Effector memory CD4-positive, alpha-beta T cell (primary cell): ENCODE measurements at places on chromosomes 6 and 20.

DNA sequence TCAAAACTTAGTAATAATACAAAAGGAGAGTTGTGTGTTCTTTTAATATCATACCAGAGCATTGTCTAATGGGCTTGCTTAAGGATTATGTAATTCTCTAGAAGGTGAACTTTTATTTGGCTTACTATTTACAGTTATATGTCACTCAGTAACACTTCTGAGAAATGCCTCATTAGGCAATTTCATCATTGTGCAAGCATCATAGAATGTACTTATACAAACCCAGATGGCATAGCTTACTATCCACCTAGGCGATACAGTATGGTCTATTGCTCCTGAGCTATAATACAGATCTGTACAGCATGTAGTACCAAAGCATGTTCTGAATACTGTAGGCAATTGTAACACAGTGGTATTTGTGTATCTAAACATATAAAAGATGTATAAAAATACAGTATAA lies 340.1 kb downstream of the PHF3 start:
- no peaks in the 10 kb centered on the region for H3K27me3 ChIP-seq
- no peak for DNase-seq
- no peaks in the 10 kb centered on the region for H3K36me3 ChIP-seq
- H3K27ac ChIP-seq: no peak overlapping the region
- H3K4me1 ChIP-seq: no peaks in the 10 kb centered on the region
- no peak overlapping the region for H3K4me3 ChIP-seq

DNA sequence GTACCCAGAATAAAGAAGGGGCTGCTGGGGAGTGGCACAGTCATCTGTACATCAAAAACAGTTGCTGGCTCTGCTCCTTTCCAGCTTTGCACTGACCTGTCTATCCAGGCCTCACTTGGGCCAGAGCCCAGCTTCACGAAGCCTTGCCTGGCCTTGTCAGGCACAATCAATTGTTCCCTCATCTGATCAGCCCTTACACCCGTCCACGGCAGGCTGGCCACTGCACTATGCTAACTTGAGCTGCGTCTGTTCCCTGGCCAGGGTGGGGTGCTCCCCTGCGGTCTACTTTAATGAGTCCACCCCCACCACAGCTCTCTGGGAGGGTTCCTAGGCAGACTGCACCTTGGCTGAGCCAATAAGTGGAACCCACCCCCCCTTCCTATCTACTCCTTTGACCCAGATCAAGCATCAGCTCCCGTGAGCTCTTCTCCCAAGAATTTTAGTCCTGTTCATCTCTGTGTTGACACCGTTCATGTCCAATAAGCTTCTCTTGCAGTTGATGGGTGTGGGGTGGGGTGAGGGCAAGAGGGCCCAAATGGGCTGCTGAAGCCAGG lies 74.3 kb upstream of the MLN start:
- H3K4me3 ChIP-seq: no peak overlapping the region
- H3K27me3 ChIP-seq: no peaks in the 10 kb centered on the region
- no peak overlapping the region for H3K27ac ChIP-seq
- H3K36me3 ChIP-seq: no peaks in the 10 kb centered on the region

DNA sequence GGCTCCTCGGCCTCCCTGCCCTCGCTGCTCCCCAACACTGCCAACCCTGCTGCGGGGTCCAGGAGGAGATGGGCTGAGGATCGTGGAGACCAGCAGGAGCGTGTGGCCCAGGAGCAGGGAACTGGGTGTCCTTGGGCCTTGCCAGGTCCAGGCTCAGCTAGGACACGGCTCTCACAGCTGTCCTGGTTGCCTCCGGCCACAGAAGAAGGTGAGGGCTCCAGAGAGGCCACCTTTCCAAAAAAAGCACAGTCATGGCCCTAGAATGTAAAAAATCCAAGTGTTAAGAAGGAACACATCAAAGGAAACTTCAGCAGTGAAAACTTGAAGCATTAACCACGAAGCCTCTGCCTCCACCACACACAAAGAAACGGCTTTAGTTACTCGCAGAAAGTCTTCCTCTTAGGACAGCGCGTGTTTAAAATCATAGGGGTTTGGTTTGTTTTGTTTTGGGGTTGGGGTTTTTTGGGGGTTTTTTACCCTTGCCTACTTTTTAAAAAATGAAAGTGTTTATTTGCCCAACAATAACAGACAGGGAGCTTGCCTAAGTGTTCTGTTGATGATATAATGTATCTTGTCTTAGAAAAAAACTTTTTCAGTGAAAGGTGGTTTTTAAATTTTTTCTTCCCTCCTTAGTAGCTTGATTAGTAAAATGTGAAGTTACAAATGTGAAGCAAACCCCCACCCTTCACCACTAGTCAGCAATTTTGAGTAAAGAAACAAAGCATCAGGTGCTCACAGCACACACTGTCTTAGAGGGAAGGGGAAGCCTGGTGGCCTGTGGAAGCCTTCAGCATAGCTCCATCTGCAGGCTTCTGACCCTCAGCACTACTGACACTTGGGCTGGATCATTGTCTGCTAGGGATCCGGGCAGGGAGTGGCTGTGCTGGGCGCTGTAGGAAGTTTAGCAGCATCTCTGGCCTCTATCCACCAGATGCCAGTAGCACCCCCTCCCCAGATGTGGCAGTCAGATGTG lies 60.0 kb downstream of the PTPN1 start:
- DNase-seq: no peak
- no peak overlapping the region for H3K4me3 ChIP-seq
- peaks cover 10% of the 10 kb centered on the region for H3K4me1 ChIP-seq
- peak overlapping the region; percentile 24 for H3K27ac ChIP-seq
- peaks cover 42% of the 10 kb centered on the region for H3K36me3 ChIP-seq

DNA sequence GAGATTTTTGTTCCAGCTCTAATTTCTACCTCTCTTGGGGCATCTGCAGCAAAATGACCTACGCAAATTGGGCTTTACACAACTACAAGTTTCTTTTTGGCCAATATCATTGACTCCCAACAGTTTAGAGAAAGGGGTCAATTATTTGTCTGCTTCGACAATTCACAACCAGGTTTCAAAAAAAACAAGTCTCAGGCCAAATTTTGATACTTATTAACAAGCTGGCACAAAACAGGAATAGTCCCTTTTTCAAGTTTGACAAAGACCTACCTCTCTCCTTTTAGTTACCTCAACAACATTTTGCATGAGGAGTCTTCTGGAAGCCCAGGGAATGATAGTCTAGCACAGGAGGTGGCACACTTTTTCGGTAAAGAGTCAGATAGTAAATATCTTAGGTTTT lies 97.9 kb upstream of the TSHZ2 start:
- no peak overlapping the region for H3K27ac ChIP-seq
- no peaks in the 10 kb centered on the region for H3K27me3 ChIP-seq
- H3K4me1 ChIP-seq: no peaks in the 10 kb centered on the region
- DNase-seq: no peak

DNA sequence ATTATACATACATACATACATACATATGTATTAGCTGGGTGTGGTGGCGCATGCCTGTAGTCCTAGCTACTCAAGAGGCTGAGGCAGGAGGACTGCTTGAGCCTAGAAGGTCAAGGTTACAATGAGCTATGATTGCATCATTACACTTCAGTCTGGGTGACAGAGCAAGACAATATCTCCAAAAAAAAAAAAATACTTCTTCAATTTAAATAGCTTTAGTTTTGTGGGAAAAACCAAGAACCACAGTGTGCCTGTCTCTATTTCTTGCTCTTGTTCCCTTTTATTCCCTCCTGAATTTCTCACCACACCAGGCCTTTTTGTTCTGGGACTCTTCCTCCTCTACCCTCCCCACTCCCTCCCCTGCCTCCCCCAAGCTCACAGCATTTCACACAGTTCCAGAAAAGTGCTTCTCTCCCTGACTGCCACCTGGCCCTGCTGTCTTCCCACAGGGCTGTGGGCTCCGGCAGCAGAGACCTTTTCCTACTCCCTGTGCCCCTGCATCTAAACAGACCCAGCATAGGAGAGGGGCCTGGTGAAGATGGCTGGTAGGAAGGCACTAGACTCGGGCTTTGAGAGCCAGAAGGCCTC lies 1.3 kb downstream of the C20orf203 start:
- H3K36me3 ChIP-seq: no peaks in the 10 kb centered on the region
- H3K4me1 ChIP-seq: no peaks in the 10 kb centered on the region
- DNase-seq: no peak
- H3K27me3 ChIP-seq: no peaks in the 10 kb centered on the region
- H3K27ac ChIP-seq: no peak overlapping the region

GRCh38 chr6:3410385-3411360 lies 46.2 kb downstream of the SLC22A23 start:
- no peak overlapping the region for H3K27ac ChIP-seq
- H3K27me3 ChIP-seq: no peaks in the 10 kb centered on the region
- peaks cover 3% of the 10 kb centered on the region for H3K4me1 ChIP-seq
- no peak overlapping the region for H3K4me3 ChIP-seq

- H3K27ac ChIP-seq: no peak overlapping the region
- H3K4me3 ChIP-seq: no peak overlapping the region
- no peaks in the 10 kb centered on the region for H3K36me3 ChIP-seq
- H3K27me3 ChIP-seq: no peaks in the 10 kb centered on the region
- DNase-seq: no peak
These were observed 84.4 kb upstream of the ID4 start for GRCh38 chr6:19752746-19753145.

GRCh38 chr6:140857739-140858380 lies 1274.9 kb upstream of the GJE1 start:
- no peaks in the 10 kb centered on the region for H3K27me3 ChIP-seq
- H3K27ac ChIP-seq: no peak overlapping the region
- no peaks in the 10 kb centered on the region for H3K4me1 ChIP-seq
- no peak overlapping the region for H3K4me3 ChIP-seq
- no peaks in the 10 kb centered on the region for H3K36me3 ChIP-seq

DNA sequence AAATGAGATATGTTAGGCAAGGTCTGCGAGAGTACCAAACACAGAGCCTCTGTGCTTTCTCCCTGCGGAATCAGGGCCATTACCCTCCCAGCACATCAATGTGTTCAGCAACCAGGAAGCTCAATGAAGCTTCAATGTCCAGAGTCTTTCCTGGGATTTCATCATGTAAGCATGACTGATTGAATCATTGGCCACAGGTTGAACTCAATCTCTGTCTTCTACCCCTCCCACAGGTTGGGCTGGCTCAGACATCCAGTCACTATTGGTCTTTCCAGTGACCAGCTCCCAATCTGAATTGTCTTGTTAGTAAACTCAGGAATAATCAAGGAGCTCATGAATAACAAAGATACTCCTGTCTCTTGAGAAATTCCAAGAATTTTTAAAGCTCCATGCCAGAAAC lies 2.7 kb upstream of the DTD1 start:
- H3K4me1 ChIP-seq: peaks cover 3% of the 10 kb centered on the region
- no peaks in the 10 kb centered on the region for H3K27me3 ChIP-seq
- H3K27ac ChIP-seq: no peak overlapping the region
- no peak for DNase-seq
- no peaks in the 10 kb centered on the region for H3K36me3 ChIP-seq

DNA sequence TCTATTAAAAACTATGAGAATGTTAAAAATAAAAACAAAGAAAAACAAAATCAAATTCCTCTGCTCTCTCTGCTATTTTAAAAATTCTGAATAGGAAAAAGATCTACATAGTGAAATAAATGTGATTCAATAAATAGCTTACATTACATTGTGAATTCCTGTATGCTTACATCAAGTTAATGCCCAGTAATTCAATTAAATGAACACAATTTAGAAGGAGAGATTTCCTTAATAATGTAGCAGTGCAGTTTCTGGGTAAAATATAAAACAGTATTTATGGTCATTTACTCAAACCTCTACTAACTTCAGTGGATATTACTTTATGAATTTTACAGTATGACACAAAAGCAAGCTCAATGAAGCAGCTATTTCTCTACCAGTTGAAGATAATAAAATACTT lies 594.6 kb downstream of the EYS start:
- DNase-seq: no peak
- no peak overlapping the region for H3K27ac ChIP-seq
- no peaks in the 10 kb centered on the region for H3K4me1 ChIP-seq
- no peaks in the 10 kb centered on the region for H3K27me3 ChIP-seq

DNA sequence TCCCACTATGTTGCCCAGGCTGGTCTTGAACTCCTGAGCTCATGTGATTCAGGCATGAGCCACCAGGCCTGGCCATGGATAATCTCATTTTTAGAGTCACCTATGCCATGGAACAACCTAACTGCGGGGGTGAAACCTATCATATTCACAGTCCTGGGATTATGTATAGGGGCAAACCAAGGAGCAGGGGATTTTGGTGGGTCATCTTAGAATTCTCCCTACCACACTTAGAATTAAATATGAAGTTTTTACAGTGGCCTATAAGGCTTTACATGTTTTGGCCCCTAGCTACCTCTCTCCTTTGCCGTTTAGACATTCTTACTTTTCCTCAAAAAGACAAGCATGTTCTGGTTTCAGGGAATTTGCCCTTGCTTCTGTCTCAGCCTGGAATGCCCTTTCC lies 20.6 kb upstream of the VEGFA start:
- no peaks in the 10 kb centered on the region for H3K36me3 ChIP-seq
- H3K27ac ChIP-seq: no peak overlapping the region
- no peaks in the 10 kb centered on the region for H3K27me3 ChIP-seq
- H3K4me3 ChIP-seq: no peak overlapping the region
- DNase-seq: no peak

DNA sequence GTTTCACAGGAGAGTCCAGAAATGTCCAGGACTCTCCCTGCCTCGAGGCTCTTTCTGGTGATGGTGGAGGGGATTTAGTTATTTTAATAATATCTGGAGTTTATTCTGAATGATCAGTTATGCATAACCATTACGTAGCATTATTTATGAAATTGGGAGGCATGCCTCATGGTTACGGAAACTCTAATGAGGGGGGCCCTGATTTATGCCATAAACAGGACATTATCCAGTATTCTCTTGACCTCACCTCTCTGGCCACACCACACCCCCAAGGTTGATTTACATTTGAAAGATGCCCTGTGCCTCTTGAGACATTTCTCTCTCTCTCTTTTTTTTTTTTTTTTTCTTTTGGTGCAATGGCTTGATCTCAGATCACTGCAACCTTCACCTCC lies 268.8 kb downstream of the TFAP2C start:
- no peaks in the 10 kb centered on the region for H3K27me3 ChIP-seq
- H3K4me3 ChIP-seq: no peak overlapping the region
- no peak for DNase-seq
- H3K27ac ChIP-seq: no peak overlapping the region

DNA sequence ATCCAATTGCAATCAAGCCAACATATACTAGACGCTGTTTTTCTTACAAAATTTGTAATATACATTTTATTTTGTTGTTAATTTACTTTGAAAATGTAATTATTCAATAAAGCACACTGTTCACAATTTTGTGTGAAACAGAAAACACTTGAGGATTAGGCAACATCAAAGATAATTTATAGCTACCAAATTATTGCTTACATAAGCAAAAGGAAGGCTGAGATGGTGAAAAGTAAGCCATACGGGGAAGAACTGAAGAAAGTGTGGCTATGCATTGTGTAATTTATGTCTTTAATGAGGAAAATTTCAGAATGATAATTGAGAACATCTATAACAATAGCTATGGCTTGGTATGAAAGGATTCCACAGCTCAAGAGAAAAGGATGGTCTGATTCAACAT lies 192.0 kb downstream of the RNF144B start:
- H3K27me3 ChIP-seq: no peaks in the 10 kb centered on the region
- H3K36me3 ChIP-seq: no peaks in the 10 kb centered on the region
- no peak for DNase-seq
- no peak overlapping the region for H3K4me3 ChIP-seq
- H3K4me1 ChIP-seq: no peaks in the 10 kb centered on the region
